NCI-H524 treated with DMSO at 0.1 percent for 48 hours (cell line): ENCODE measurements at places on chromosomes 13 and 19.
A peak's percentile ranks its signal among the peaks of the same experiment; 100 is the strongest.

- DNase-seq = no peak
These were observed 615 bp upstream of the PSMC4 start for GRCh38 chr19:39970425-39970674.

DNA sequence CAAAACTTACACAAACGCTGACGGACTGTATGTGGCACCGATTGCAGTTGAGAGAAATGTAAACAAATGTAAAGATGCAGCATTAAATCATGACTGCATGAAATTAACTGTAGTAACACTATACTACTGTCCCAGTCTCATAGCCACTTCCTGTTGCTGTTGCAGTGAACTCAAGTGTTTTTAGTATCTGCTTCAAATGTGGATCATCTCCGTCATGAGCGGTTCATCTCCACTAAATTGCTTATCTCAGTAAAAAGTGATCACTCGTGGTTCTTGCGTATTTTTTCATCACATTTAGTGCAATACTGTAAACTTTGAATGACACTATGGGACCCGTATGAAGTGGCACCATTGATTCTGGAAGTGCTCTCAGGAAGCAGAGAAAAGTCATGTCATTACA is 60.3 kb upstream of the RNF113B start:
- no peak for DNase-seq

DNA sequence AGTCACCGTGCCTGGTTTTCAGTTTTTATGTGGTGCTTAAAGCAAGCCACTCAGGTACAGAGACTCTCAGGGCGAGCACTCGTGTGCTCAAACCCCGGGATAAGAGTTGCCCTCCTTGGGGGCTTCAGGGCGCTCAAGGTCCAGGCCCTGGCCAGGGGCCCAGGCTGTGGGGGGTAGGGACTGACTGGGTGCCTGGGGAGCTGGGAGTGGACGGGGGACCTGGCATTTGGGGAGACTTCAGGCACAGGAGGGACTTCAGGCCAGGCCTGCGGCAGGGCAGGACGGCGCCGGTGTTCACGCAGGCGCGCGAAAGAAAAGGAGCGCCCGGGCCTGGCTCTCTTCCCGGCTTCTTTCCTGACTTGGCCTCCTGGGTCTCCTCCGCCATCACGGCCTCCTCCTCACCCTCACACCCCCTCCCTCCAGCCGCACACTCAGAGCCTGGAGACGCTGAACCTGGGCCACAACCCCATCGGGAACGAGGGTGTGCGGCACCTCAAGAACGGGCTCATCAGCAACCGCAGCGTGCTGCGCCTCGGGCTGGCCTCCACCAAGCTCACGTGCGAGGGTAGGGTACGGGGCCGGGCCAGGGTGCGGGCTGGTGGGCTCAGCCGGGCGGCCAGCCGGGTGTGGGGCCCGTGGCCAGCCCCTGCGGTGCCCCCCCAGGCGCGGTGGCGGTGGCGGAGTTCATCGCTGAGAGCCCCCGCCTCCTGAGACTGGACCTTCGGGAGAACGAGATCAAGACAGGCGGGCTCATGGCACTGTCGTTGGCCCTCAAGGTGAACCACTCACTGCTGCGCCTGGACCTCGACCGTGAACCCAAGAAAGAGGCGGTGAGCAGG is 16.1 kb downstream of the NKPD1 start:
- DNase-seq = no peak

- DNase-seq = no peak
These were observed 4.1 kb downstream of the SOX21 start for GRCh38 chr13:94708031-94708859.

DNA sequence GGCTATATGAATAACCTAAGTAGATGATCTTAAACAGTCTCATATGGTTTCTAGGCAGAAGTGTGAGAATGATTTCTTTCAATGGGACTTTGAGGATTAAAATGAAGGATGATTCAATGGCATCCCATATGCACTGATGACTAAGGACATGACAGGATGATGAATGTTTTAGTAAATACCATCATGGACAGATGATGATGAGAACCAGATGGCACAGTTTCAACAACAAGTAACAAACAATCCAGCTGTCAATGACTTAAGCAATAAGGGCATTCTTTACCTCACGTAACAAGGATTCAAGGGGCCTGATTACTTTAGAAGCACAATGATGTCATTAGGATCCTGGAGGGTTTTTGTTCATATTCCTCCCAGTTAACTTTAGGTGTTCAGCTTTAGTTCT is 2678.4 kb downstream of the PCDH9 start:
- DNase-seq = peak; percentile 85

GRCh38 chr19:41930926-41931592 is 2.8 kb upstream of the ERFL start:
- DNase-seq = peak; percentile 51

- no peak for DNase-seq
These were observed 8.1 kb upstream of the ERICH6B start for GRCh38 chr13:45623516-45624090.

GRCh38 chr13:100254002-100254401 is 165.1 kb downstream of the PCCA start:
- no peak for DNase-seq

- DNase-seq = no peak
These were observed 20.2 kb upstream of the PNMA8B start for GRCh38 chr19:46515879-46516350.

GRCh38 chr13:27391471-27391870 is 32.9 kb upstream of the GTF3A start:
- DNase-seq = no peak

DNA sequence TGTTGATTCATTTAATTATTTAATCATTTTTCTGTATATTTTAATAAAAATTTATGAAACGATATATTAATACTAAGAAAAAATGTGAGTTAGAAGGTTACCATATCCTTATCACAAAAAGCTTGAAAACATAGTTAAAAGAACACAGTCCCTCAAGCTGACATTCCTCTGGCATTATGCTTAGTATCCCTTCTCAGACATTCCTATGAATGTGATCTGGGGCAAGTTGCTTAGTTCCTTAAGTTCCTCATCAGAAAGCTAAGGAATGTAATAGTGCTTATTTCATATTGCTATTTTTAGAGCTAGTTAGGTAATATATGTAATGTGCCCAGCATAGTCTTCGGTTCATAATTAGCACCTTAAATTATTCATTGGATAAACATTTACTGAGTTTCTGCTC is 122.8 kb downstream of the MTUS2 start:
- no peak for DNase-seq

DNA sequence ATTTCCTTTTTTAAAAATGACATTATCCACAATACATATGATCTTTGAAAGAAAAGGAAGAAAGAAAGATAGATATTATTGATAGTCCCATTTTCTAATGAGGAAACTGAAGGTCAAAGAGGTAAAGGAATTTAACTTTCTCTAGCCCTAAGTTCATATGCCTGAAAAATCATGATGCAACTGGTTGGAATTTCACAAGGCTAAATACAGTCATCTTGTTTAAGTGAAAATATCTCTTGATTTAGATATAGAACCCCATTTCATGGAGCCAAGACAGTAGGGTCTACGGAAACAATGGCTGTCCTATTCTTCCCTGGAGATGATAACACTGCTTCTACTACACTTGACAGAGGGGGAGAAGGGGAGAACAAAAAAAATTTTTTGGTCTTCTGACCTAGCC is 366.2 kb downstream of the DNAJC15 start:
- DNase-seq = no peak

- no peak for DNase-seq
These were observed 19.1 kb upstream of the ZNF260 start for GRCh38 chr19:36547001-36547732.

DNA sequence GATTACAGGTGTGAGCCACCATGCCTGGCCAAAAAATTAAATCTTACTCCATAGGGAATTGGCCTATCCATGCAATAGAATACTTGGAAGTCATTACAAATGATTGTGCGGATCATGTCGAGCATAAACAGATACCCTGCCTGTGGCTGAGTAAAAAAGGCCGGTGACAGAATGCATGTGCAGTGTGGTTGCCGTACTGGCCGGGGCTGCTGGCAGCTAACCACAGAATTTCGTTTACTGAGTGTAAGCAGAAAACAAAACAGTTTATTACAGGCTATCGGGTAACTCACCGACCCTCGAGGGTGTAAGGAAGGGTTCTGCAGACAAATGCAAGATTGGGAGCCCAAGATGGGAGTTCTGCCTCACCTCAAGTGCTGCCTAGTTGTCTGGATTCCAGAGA is 127.7 kb downstream of the ZIC5 start:
- no peak for DNase-seq

DNA sequence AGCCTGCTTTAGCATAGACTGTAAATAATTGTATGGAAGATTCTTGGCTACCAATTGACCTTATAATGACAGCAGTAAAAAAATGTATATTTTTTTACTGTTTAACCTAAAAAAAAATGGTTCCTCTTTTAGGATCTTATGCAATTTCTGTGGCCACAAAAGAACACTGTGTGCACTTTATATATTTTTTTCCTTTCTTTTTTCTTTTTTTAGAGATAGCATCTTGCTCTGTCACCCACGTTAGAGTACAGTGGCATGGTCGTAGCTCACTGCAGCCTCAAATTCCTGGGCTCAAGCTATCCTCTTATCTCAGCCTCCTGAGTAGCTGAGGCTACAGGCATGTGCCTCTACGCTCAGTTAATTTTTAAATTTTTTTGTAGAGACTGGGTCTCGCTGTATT is 6.1 kb downstream of the FLT3 start:
- no peak for DNase-seq

DNA sequence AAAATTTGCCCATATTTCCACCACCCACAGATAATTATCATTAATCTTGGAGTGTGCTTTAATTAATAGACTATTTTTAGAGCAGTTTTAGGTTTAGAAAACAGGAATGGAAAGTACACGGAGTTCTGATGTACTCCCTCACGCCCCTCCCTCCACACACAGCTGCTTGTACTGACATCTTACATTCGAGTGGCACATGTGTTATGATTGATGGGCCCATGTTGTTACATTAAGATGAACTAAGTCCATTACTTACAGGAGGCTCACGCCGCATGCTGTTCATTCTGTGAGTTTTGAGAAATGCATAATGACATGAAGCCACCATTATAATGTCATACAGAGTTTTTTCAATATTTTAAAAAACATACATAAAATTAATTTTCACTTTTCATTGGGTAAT is 1.2 kb upstream of the SPATA13 start:
- DNase-seq = peak; percentile 49

- DNase-seq = peak; percentile 72
These were observed at the start of gene ZNF428 for GRCh38 chr19:43619262-43620060. Gene ZNF428, minus strand, starts transcription at chr19:43619629. Its CDS starts 5,325 bp downstream, at chr19:43614304.

DNA sequence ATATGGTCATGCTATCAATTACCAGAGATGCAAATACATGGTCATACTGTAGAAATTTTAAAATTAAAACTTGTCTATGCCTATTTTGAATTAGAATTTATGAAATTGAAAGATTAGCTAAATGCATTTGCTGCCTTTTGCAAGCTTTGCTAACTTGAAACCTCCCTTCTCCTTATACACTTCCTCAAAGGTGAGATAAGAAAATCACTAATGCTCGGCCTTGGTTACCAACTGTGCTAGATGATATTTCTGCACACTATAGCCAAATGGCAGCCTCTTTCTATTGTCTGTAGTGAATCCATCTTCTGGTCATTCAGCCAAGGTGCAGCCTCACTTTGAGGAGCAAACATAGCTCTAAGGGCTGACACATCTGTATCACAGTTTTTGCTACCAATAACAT is 31.1 kb upstream of the MYCBP2 start:
- DNase-seq = no peak

- DNase-seq = no peak
These were observed 4.9 kb downstream of the UBL3 start for GRCh38 chr13:29845440-29846056.

DNA sequence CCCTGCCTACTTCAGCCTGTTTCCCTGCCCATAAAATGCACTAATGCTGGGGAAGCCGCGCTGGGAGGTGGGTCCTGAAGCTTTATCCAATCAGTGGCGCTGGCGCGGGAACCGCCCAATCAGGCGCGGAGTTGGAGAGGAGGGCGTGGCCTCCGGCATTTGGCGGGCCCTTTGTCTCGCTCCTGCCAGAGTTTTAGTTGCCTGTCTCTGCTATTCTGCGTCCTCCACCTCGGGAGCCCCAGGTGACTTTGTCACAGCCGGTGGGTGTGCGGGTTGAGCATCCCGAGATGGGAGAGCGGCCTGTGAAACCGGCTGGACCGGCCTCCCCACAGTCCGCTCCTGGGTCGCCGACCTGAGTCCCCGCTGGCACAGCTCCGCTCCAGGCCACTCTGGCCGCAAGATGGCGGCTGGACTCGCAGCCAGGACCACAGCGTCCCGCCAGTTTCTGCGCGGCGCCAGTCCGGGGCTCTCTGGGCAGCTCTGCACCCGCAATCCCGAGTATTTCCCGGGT is 30.7 kb upstream of the ZNF429 start:
- DNase-seq = no peak

GRCh38 chr13:20407759-20408158 is 117.9 kb downstream of the CRYL1 start:
- no peak for DNase-seq

- DNase-seq = peak; percentile 99
These were observed 33.2 kb upstream of the KATNAL1 start for GRCh38 chr13:30340331-30341250.

- DNase-seq = no peak
These were observed 657.8 kb downstream of the SLITRK6 start for GRCh38 chr13:85141401-85141800.

- DNase-seq = no peak
These were observed 1.5 kb downstream of the RAB3A start for GRCh38 chr19:18202397-18202777.

DNA sequence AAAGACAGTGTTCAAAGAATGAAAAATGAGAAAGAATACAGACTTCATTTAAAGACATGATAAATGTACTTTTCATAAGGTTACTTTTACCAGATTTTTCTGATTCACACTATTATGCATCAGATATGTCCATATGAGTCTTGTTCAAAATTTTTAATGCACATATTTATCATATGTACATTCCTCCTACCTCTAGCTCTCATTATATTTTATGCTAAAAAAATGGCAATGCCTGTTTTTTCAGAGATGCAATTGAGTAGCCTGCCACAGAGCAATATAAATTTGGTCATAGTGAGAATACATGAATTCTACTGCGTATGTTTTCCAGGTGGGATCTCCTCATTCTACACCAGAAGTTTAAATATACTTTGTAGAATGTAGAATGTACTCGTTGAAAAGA is 807.0 kb upstream of the SLITRK6 start:
- no peak for DNase-seq

DNA sequence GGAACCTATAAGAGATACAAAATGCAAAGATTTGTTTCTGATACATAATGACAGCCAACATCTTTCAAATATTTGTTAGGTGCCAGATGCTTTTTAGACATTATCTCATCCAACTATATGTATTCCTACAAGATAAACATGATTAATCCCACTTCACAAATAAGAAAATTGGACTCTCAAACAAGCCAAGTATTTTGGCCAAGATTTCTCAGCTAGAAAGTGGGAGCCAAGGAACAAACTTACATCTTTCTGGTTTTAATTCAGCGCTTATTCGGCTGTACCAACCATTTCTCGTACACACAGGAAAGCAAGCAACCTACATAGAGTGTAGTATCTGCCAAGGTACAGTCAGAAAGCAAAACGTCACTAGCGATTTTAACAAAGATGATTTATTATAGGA is 85.7 kb upstream of the SERP2 start:
- DNase-seq = no peak

DNA sequence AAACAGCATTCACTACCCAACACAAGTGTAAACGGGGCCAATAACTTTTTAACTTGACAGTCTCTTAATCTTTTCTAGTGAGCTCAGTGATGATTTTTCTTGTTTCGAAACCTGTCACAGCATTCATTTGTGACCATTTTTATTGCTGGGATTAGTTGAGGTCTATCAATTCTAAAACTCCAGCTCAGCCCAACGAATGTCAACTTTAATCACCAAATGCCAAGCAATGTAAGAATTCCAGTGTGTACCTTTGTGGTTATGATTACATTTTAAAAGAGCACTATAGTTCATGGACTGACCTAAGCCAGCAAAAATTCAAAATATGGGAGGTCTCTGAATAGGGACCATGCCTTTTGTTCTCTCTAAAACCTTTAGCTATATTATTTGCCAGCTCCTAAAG is 694.3 kb upstream of the SGCG start:
- no peak for DNase-seq
